Spinal cord (tissue), 10 donors: ENCODE measurements at places on chromosomes 5 and 9. TPM values are rescaled to one million over a fixed set of nuclear protein-coding genes. Genes with fewer than 3 reads are reported as not detected.
A peak's percentile ranks its signal among the peaks of the same experiment; 100 is the strongest.

GRCh38 chr9:104860263-104860662 lies 67.7 kb downstream of the ABCA1 start:
- no peaks in the 10 kb centered on the region for H3K27me3 ChIP-seq
- H3K27ac ChIP-seq, result no peak overlapping the region
- H3K4me1 ChIP-seq, result peaks cover 4% of the 10 kb centered on the region
- no peak for DNase-seq

DNA sequence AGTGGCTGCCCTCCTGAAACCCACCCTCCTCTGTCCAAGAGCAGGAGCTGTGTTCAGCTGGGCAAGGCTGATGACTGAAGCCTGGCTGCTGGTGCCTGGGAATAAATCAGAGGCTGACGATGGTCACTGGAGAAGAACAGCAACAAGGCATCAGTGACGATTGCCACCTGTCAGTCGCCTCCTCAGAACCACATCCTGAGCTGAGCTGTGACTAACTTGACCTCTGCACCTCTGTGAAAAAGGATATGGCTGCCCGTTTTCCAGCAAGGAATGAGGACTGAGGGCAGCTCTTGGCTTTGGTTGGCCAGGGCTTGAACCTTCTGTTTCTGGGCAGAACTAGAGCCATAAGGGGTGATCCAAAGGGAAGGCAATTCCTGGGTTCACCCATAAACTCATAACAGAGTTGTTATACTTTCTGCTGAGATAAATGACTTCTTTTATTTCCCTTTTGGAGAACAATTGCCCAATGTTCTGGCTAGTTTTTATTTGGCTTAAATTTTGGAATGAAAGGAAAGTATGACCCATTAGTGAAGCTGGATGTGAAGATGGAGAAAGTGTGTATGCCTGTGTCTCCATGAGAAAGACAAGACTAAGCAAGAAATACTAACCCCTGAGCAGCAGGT lies 40.1 kb downstream of the TRIP13 start:
- no peaks in the 10 kb centered on the region for H3K36me3 ChIP-seq
- peaks cover 7% of the 10 kb centered on the region for H3K4me1 ChIP-seq
- no peak for DNase-seq
- peak overlapping the region; percentile 55 for H3K27ac ChIP-seq

GRCh38 chr9:121821326-121821725 lies 169.9 kb downstream of the DAB2IP start:
- peaks cover 9% of the 10 kb centered on the region for H3K36me3 ChIP-seq
- DNase-seq, result no peak
- peaks cover 43% of the 10 kb centered on the region for H3K4me1 ChIP-seq
- H3K27ac ChIP-seq, result no peak overlapping the region
- H3K4me3 ChIP-seq, result no peak overlapping the region

- H3K4me1 ChIP-seq, result peaks cover 5% of the 10 kb centered on the region
- H3K27ac ChIP-seq, result no peak overlapping the region
- H3K36me3 ChIP-seq, result peaks cover 7% of the 10 kb centered on the region
- no peaks in the 10 kb centered on the region for H3K27me3 ChIP-seq
Observed at GRCh38 chr9:101481261-101481660, 45.7 kb upstream of the ALDOB start.

DNA sequence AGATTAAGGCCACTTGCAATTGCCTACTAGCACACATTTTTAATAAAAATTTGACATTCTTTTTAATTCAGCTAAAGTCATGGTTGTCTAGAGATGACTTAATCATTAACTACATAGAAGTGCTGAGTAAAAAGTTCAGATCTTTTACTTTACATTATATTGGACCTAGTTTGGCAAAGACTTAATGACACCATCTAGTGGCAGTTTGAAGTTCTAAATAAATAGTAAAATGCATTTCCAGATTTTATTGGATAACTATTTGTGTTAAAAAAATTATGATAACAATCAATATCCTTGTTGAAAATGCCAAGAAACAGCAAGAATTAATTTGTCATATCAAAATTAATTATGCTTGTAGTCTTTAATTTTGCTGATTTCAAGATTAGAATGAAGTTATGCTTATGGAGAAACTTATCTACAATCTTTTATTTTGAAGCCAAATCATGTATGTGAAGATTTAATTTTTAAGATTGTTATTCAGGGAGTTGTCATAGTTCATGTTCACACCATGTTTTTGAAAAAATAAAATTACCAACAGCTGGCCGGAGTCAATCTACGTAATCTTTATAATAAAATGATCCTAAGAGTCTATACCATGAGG lies 69.6 kb upstream of the PJA2 start:
- H3K4me3 ChIP-seq, result no peak overlapping the region
- no peaks in the 10 kb centered on the region for H3K27me3 ChIP-seq

- no peaks in the 10 kb centered on the region for H3K36me3 ChIP-seq
- no peak overlapping the region for H3K27ac ChIP-seq
- DNase-seq, result no peak
- H3K4me1 ChIP-seq, result no peaks in the 10 kb centered on the region
- H3K27me3 ChIP-seq, result no peaks in the 10 kb centered on the region
Observed at GRCh38 chr9:22170556-22170955, 161.5 kb upstream of the CDKN2B start.

DNA sequence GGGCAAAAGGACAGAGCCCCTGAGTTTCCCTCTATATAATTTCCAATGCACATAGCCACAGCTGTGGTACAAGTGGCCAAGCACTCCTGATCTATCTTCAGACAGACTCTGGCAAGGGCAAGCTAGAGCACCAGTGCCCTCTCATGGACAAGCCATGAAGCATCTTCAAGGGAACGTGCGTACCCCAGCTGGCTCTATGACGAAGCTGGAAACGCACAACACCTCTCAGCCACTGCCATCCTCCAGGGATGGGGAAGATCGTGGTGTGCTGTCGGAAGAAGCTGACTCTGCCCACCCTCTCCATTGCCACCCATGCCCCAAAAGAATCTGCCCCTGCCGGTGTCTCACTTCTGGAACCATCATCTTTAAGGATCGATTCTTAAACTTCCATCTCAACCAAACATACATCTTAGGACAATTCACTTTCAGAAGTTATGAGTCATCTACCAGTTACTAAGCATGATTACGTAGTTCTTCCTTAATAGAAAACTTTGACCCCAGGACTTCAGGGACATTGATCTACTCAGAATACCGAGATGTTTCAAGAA lies 482.9 kb downstream of the AGTPBP1 start:
- H3K36me3 ChIP-seq, result no peaks in the 10 kb centered on the region
- H3K4me1 ChIP-seq, result peaks cover 10% of the 10 kb centered on the region
- no peaks in the 10 kb centered on the region for H3K27me3 ChIP-seq
- no peak overlapping the region for H3K4me3 ChIP-seq
- no peak overlapping the region for H3K27ac ChIP-seq
- DNase-seq, result peak; percentile 64

DNA sequence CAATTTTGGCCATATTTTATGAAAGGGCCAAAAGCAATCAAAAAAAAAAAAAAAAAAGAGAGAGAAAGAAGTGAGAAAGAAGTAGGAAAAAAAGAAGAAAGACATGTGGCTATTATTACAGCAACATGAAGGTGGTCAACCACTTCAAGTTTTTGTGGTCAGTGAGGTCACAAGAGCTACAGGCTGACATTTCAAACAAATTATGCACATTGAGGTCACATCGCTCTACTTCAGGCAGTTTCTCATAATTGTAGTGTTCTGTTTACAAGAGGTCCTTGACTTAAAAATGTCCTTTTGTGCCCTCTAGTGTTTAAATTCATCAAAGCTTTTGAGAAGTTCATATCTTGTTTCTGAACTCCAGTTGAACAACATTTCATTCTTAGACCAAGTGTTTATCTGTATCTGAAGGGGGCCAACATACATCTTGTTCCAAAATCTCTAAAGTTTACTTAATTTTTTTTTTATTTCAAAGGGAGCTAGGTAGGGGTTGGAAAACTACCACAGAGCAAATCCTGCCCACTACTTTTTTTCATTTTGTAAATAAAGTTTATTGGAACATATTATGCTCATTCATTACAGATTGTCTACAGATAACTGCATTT lies 513.1 kb downstream of the PDE4D start:
- H3K4me3 ChIP-seq, result no peak overlapping the region
- H3K27me3 ChIP-seq, result no peaks in the 10 kb centered on the region
- H3K4me1 ChIP-seq, result no peaks in the 10 kb centered on the region
- DNase-seq, result no peak
- no peak overlapping the region for H3K27ac ChIP-seq

DNA sequence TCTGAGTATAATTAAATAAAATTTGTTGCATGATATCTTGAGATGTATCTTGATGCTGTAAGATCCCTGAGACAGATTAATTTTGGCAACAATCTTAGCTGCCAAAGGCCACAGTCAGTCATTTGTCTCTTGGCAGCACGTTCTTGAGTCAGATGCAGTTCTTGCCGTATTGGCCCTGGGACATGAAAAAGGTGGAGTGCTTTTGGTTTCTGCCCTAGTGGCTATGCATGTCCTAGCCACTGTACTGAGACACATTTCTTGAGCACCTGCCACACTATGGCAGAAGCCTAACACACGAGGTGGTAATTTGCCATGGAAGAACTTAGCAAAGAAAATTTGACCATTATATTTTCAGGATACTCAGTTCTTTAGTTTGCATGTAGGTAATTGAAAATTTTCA lies 45.0 kb upstream of the PHF2 start:
- peaks cover 23% of the 10 kb centered on the region for H3K36me3 ChIP-seq
- no peaks in the 10 kb centered on the region for H3K4me1 ChIP-seq
- H3K27me3 ChIP-seq, result no peaks in the 10 kb centered on the region

DNA sequence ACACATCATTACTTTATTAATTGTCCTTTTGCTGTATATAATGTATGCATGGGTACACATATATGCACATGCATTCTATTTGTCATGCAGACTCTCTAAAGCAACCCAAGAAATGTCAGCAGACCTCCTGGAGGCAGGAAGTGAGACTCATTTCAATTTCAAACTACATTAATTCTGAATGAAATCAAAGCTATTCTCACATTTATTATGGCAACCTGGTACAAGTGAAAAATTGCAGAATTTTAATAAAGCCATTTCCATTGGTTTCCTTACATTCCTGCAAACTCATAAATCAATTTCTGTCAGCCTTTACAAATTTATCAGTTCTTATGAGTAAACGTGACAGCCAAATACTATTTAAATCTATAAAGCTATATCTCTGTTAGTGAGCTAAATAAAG lies 430.4 kb upstream of the NUDT12 start:
- DNase-seq, result no peak
- H3K27me3 ChIP-seq, result no peaks in the 10 kb centered on the region
- no peaks in the 10 kb centered on the region for H3K36me3 ChIP-seq
- no peak overlapping the region for H3K4me3 ChIP-seq
- H3K27ac ChIP-seq, result no peak overlapping the region
- H3K4me1 ChIP-seq, result no peaks in the 10 kb centered on the region

GRCh38 chr9:18045326-18045725 lies 428.6 kb upstream of the ADAMTSL1 start:
- H3K4me1 ChIP-seq, result no peaks in the 10 kb centered on the region
- H3K36me3 ChIP-seq, result no peaks in the 10 kb centered on the region
- no peak overlapping the region for H3K27ac ChIP-seq
- H3K27me3 ChIP-seq, result no peaks in the 10 kb centered on the region

- no peaks in the 10 kb centered on the region for H3K36me3 ChIP-seq
- H3K4me3 ChIP-seq, result no peak overlapping the region
- no peak for DNase-seq
- H3K27ac ChIP-seq, result no peak overlapping the region
Observed at GRCh38 chr9:96436456-96437126, 13.4 kb upstream of the HABP4 start.

- no peaks in the 10 kb centered on the region for H3K27me3 ChIP-seq
- DNase-seq, result no peak
- no peak overlapping the region for H3K4me3 ChIP-seq
- H3K27ac ChIP-seq, result no peak overlapping the region
Observed at GRCh38 chr5:87452837-87453236, 40.1 kb upstream of the CCNH start.

DNA sequence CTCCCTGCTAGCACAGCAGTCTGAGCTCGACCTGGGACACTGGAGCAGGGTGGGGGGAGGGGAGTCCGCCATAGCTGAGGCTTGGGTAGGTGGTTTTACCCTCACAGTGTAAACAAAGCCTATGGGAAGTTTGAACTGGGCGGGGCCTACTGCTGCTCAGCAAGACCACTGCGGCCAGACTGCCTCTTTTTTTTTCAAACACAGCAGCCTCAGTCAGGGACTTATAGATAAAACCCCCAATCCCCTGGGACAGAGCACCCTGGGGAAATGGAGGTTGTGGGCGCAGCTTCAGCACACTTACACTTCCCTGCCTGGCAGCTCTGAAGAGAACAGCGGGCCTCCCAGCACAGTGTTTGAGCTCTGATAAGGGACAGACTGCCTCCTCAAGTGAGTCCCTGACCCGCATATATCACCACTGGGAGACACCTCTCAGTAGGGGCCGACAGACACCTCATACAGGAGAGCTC lies 151.1 kb upstream of the APC start:
- H3K36me3 ChIP-seq, result no peaks in the 10 kb centered on the region
- no peak overlapping the region for H3K27ac ChIP-seq
- H3K4me1 ChIP-seq, result no peaks in the 10 kb centered on the region
- no peak overlapping the region for H3K4me3 ChIP-seq
- H3K27me3 ChIP-seq, result no peaks in the 10 kb centered on the region

DNA sequence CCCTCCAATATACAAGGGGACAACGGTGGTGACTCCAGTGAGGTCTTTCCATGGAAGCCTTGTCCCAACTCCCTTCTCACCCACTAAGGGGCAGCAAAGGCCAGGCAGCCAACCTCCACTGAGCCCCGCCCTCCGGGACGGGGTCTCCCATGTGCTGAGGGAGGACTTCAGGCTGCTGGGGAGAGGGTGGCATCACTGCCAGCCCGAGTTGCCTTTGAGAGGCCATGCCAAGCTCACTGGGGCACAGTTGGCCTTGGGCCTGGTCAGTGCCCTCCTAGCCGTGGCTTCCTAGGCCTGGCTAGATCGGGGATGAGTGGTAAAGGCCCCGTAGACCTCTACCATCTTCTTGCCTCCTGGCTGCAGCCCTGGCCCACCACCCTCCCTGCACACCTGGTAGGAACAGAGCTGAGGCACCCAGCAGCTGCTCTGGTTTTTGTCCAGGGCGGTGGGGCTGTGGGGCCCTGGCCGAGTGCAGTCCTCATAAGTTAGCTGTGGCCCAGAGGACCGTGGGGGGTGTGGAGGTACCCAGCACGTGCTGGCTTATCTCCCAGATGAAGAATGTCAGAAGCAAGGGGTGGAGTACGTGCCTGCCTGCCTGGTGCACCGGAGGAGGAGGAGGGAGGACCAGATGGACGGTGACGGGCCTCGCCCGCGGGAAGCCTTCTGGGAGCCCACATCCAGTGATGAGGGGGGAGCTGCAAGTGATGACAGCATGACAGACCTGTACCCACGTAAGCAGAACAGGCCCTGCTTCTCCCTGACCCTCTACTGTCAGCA lies 3.2 kb downstream of the SURF2 start:
- no peak overlapping the region for H3K4me3 ChIP-seq
- H3K27ac ChIP-seq, result no peak overlapping the region
- peaks cover 76% of the 10 kb centered on the region for H3K36me3 ChIP-seq

The PHF24 gene
- 36.0 TPM for total RNA-seq

The SPARC gene
- 4,374 TPM for total RNA-seq

The FCN2 gene
- not detected for total RNA-seq

The FSTL4 gene
- 6.0 TPM for total RNA-seq

The SPATA24 gene
- total RNA-seq, result 12.3 TPM

The ANKRD18A gene
- total RNA-seq, result 10.0 TPM

The PDGFRB gene
- 53.0 TPM for total RNA-seq

The TIMD4 gene
- 5.3 TPM for total RNA-seq

The INSL6 gene
- not detected for total RNA-seq

The GABRA6 gene
- not detected for total RNA-seq

The TEX48 gene
- total RNA-seq, result not detected

The CNOT6 gene
- total RNA-seq, result 34.4 TPM
